ENCODE measurements at places on chromosomes 11 and 22.

- no peaks in the 10 kb centered on the region for H3K36me3 ChIP-seq
- peak; percentile 38 for DNase-seq
- H3K4me1 ChIP-seq, result peaks cover 26% of the 10 kb centered on the region
- no peaks in the 10 kb centered on the region for H3K27me3 ChIP-seq
- peak overlapping the region; percentile 73 for H3K27ac ChIP-seq
These were observed 19.1 kb downstream of the GUCY1A2 start for GRCh38 chr11:106999196-106999595.

DNA sequence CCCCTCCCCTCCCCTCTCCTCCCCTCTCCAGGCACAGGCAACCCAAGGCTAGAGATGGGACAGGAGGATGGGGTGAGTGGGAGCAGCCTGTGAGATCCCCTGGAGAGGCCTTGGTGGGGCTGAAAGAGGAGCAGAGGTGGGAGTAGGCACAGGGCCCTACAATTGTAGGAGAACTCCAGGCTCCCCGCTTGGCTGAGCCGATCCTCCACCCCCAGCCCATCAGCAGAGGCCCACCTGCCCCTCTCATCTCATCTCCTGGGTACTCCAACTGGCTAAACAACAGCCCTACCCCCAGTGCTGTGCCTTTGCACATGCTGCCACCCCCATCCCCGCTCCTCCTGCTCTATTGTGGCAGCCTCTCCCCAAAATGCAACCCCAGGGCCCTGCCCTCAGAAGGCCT lies 52.0 kb upstream of the A4GALT start:
- no peaks in the 10 kb centered on the region for H3K36me3 ChIP-seq
- no peak overlapping the region for H3K27ac ChIP-seq
- H3K4me1 ChIP-seq, result no peaks in the 10 kb centered on the region
- no peaks in the 10 kb centered on the region for H3K27me3 ChIP-seq

DNA sequence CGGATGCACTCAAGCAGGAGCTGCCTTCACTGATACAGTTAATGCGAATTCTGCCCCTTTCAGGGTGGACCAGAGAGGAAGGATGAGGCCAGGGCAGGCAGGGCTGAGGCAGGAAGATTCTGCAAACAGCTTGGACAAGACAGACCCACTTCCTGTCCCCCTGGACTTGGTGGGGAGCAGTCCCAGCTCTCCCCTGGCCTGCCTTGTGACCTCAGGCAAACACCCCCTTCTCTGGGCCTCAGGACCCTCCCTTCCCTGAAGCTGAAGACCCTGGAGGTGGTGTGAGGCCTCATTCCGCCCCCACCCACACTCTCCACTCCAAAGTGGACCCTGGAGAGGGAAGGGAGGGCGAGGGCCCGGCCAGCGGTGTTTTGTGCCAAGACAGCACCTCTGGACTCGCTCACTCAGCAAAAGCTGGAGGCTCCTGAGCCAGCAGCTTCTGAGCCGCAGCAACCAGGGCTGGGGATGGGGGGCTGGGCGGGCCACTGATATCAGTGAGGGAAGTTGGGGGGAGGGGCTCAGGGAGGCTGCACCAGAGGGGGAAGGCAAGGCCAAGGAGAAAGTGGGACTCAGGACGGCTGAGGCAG lies 8.5 kb downstream of the RAB3IL1 start:
- no peaks in the 10 kb centered on the region for H3K36me3 ChIP-seq
- DNase-seq, result no peak
- H3K27me3 ChIP-seq, result no peaks in the 10 kb centered on the region
- H3K4me3 ChIP-seq, result no peak overlapping the region
- no peak overlapping the region for H3K27ac ChIP-seq

DNA sequence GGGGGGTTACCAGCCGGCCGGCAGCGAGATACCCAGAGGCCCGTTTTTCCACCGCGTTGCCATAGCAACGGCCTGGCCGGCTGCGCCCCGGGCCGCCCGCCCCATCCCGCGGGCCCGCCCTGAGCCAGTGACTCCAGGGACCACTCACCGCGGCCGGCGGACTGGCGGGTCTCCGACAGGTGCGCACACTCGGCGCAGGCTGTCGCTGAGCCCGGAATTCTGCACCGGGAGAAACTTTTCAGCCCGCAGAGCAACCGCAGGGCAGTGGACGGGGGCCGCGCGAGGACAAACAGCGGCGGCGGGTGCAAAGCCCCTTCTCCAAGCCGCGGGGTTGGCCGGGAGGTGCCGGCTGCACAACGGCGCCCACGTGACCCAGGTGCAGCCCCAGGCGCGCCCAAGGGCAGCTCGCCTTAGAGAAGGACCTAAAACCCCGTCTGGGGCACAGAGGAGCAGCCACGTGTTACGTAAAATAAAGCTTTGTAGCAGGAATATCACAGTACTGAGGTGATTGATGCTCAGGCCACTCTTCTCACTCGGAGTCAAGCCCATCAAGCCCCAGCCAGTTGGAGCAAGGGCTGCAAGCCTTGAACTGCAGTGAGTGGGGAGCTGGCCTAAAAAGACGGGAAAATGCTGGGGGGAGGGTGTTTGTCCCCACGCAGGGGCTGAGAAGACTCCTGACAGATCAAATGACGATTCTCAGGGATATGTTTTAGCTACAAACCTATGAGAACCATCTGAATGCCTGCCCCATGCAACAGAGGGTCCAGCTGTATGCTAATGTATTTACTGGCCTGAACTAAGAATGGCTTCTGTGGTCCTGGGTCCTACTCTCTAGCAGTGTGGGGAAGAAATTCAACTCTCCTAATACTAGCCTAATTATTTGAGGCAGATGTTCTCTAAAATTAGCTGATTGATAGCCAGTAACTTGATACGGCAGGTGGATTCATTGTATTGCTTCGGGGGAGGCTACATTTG lies at the start of gene STK33:
Gene STK33, minus strand, starts transcription at position 294 of the 975 bp plus-strand sequence. CDS start 119,323 bp downstream, outside the sequence.
- peaks cover 10% of the 10 kb centered on the region for H3K4me1 ChIP-seq
- H3K36me3 ChIP-seq, result no peaks in the 10 kb centered on the region
- peak within 1 kb of the TSS; percentile 52 for H3K4me3 ChIP-seq
- H3K27me3 ChIP-seq, result peaks cover 40% of the 10 kb centered on the region

DNA sequence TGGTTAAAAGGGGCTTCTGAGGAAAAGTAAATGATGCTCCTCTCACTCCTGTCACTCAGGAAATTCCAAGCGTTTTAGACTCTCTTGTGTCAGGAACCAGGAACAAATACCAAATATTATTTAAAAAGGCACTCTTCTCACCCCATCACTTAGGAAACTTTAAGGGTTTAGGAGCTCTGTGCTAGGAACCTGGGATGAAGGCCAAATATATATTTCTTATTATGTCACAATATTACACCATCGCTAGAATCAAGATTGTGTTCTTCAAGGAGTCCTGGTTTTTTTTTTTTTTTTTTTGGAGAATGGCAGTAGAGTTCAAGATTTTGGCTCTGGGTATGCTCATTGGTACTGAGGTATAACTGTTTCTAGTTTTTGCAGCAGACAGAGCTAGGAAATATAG lies 79.0 kb upstream of the HEPHL1 start:
- H3K4me1 ChIP-seq, result peaks cover 10% of the 10 kb centered on the region
- H3K27me3 ChIP-seq, result 0 out of 2 replicates have a peak, but pooled peaks cover 9% of the 10 kb centered on the region
- no peak overlapping the region for H3K27ac ChIP-seq
- H3K4me3 ChIP-seq, result no peak overlapping the region
- no peaks in the 10 kb centered on the region for H3K36me3 ChIP-seq

Data from GM23248 (cell line).